ENCODE measurements at places on chromosomes 5 and 9.

DNA sequence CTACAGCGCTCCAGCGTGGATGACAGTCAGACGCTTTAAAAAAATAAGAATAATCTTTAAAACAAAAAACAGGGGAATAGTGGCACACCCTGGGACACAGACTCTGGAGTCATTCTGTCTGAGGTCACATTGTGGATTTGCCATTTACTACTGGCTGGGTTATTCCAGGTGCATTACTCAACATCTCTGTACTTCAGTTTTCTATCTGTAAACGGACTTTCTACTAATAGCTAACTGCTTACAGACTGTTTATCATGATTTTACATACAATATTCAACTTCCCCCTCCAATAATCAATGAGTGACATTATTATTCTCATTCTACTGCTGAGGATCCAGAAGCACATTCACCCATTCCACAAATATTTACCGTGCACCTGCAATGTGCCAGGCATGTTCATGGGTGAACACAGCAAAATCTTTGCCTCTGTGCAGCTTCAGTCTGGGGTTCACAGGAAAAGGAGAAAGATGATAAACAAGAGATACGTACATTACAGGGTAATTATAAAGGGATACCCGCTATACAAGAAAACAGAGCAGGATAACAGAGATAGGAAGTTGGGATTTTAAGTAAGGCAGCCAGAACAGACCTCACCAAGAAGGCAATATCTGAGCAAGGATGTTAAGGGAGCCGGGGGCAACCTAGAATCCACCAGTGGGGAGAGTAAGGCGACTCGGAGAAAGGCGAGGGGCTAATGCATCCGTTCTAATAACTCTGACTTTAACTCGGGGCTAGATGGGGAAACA lies 984 bp upstream of the RAD23B start:
- no peak for DNase-seq

DNA sequence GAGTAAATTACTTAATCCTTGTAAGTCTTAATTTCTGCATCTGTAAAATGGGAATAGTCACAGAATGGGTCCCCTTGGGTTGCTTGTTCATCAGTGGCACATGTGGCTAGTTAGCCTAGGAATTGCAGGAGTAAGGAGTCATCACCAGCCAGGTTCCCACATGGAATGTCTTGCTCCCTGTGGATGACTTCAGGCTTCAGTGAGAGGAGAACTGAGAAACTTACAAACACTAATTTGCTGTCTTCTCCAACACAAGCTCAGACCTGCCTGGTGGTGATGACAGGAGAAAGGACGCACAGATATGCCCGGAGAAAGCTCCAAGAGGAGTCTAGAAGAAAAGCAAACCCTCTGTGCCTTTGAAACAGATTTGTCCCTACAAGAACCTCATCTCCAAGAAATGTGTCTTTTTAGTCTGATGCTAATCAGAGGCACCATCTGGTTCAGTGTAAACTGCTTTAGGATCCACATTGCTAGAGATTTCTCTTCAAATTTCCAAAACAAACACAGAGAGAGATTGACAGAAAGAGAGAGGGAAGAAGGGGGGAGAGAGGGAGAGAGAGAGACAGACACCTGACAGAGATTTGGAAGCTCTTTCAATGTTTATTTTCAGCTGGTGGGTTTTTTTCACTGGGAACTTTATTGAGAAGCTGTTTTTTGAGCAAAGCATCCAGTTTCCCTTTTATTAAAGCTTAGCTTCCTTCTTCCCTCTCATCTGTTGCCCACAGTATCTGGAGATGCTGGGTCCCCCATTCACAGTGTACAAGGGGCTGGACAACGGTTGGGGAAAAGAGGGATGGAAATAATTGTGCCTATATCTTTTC lies 128.3 kb downstream of the DOCK2 start:
- no peak for DNase-seq

DNA sequence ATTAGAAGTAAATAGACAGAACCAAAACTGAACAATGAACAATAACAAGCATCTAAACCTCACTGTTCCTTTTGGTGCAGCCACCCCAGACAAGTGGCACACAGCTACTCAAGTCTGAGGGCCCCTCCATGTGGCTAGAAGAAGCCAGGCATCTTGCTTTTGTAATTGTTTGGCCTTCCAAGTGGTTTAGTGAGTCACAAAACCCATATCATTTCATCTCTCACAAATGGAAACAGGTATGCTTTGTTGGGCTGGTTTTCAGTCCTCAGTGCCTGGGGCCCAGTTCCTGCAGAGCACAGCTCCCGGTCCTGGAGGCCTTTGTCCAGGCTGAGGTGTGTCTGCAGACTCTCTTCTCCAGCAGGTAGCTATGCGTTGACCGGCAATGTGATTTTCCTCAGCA lies 16.7 kb downstream of the PRLR start:
- no peak for DNase-seq

DNA sequence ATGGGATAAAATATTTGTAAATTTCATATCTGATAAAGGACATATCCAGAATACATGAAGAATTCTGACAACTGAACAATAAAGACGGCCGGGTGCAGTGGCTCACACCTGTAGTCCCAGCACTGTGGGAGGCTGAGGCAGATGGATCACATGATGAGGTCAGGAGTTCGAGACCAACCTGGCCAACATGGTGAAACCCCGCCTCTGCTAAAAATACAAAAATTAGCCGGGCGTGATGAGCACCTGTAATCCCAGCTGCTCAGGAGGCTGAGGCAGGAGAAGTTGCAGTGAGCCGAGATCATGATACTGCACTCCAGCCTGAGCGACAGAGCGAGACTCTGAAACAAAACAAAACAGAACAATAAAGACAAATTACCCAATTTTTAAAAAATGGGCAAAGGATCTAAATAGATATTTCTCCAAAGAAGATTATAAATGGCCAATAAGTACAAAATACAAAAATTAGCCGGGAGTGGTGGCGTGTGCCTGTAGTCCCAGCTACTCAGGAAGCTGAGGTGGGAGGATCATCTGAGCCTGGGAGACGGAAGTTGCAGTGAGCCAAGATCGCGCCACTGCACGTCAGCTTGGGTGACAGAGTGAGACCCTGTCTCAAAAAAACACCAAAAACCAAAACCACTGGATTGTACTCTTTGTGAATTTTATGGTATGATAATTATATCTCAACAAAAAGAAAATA lies 9.6 kb upstream of the NSD1 start:
- DNase-seq, result no peak

- DNase-seq, result no peak
Observed at GRCh38 chr5:34738381-34738780, 82.3 kb downstream of the RAI14 start.

- no peak for DNase-seq
Observed at GRCh38 chr9:16460696-16461095, 409.8 kb downstream of the BNC2 start.

- DNase-seq, result no peak
Observed at GRCh38 chr9:5897851-5898250, 7.2 kb downstream of the MLANA start.

- no peak for DNase-seq
Observed at GRCh38 chr5:146866263-146866662, 12.3 kb downstream of the PPP2R2B start.

DNA sequence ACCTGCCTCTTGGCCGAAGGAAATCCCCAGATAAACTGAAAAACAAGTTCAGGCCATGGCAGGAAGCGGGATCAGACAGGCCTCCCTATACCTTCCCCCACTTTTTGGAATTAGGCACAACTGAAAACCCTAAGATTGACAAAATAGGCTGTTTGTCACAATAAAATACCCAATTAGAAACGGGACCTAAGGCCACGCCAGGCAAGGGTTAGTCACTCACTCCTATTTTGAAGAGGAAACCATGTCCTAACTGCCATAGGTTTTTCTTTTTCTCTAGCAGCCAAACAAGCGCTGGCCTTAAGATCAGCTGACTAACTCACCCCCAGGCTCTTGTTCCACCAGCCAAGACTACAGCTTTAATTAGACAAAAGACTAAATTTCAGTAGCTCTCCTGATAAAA lies 11.9 kb downstream of the FBP2 start:
- DNase-seq, result no peak

DNA sequence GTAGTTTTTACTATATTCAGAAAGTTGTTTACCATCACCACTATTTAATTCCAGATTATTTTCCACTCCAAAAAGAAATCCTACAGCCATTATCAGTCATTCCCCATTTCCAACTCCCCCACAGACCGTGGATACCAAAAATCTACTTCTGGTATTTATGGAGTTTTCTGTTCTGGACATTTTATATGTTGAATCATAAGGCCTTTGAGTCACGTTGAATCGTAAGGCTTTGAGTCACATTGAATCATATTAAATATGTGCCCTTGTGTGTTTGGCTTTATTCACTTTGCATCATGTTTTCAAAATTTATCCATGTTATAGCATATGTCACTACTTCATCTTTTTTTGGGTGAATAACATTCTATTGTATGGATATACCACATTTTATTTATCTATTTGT lies 454.1 kb upstream of the NUDT12 start:
- peak; percentile 73 for DNase-seq

DNA sequence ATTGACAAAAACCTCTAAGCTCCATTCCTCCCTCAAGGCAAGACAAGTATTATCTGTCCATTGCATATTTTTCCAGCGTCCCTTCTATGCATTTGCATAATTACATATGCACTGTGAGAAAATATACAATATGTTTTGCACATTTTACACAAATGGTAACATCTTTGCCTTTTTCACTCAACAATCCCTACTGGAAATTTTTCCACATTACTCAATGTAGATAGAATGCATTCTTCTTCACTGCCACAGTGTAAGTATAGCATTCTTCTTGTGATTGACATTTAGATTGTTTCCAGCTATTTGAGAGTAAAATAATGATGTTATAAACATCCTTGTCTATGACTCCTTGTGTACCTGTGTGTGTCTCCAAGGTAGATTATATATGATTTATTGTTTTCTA lies 205.0 kb downstream of the SLIT3 start:
- no peak for DNase-seq

- DNase-seq, result no peak
Observed at GRCh38 chr5:62661126-62661525, 82.5 kb downstream of the LRRC70 start.

GRCh38 chr9:133876144-133876543 lies 116.0 kb downstream of the VAV2 start:
- DNase-seq, result no peak

GRCh38 chr5:74482990-74483389 lies 157.5 kb downstream of the ENC1 start:
- no peak for DNase-seq

DNA sequence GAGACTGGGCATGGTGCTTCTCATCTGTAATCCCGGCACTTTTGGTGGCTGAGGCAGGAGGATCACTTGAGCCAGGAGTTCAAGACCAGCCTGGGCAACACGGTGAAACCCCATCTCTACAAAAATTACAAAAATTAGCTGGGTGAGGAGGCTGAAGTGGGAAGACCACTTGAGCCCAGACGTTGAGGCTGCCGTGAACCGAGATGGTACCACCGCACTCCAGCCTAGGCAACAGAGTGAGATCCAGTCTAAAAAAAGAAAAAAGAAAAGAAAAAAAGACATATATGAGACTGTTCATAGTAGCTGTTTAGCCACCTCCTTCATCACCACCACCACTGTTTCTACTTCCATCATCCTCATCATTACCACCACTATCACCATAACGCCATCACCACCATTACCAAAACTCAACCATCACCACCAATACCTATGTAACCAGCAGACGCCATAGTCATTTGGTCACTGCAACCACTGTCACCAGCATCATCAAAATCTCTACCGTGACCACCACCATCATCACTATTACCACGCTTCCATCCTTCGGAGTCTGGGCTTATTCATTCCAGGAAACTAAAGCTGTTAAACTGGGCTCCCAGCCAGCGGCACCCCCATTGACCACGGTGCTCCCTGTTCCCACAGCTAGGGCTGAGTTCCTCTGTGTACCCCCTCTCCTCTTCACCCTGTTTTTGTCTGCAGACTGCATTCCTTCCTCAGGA lies 8.4 kb upstream of the KIF12 start:
- DNase-seq, result no peak

DNA sequence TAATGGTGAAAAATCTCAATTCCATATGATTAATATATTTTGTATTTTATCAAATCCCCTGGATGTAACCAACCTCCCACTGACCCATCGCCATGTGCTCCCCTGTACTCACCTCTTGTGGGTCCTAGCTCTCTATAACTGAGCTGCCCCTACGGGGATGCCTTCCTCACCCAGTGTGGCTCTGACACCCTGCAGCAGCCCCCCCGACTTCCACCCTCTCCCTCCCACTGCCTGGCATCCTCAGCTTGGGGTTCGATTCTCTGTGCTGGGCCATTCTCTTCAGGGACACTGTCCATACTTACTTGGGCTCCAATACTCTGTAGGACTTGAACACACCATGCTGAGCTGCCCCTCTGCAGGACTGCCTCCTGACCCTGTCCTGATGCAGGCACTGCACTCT lies 87.1 kb downstream of the PJA2 start:
- no peak for DNase-seq

DNA sequence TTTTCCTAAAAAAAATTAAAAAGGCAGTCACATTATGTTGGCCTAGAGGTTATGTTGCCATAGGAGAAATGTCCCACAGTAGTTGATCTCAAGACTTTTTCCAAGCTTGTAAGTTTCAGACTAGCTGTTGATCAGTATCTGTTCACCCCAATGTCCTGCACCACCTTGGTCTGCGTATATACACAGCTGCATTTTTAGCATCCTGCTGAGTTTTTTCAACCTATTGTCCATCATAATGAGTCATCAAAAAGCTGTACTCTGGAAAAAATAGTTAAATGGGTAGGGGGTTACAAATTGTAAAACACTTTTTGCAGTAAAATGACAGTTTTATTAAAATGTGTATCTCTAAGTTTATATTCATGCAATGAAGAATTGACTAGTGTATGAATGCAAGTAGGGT lies 53.2 kb upstream of the TMEM171 start:
- no peak for DNase-seq

GRCh38 chr9:126773004-126773607 lies 31.7 kb upstream of the ZBTB43 start:
- peak; percentile 48 for DNase-seq

GRCh38 chr5:176906126-176906525 lies 7.0 kb upstream of the HK3 start:
- no peak for DNase-seq

DNA sequence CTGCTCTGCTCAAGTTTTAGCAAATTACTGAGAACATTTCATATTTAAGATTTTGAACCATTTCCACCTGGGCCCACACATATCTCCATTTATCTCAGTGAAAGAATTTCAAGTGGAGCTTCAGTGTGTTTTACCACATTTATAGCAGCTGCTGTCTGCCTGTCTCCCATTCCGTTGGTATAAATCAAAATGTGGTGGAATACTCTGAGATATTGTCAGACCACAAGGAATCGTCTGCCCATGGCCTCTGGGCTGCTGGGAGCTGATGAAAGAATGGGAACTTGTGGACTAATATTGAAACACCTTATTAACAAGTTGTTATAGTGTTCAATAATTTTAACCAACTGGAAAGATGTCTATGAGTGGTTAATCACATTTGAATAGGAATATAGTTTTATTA lies 33.3 kb downstream of the MAST4 start:
- no peak for DNase-seq

- peak; percentile 83 for DNase-seq
Observed at GRCh38 chr5:55226934-55227663, at the start of gene MCIDAS. TSS of gene MCIDAS (minus strand) at chr5:55227315. CDS start at chr5:55227138, 177 bp downstream.

Data from RKO (cell line).